Aorta (tissue), 5 donors: ENCODE measurements at places on chromosomes 2 and 18.

DNA sequence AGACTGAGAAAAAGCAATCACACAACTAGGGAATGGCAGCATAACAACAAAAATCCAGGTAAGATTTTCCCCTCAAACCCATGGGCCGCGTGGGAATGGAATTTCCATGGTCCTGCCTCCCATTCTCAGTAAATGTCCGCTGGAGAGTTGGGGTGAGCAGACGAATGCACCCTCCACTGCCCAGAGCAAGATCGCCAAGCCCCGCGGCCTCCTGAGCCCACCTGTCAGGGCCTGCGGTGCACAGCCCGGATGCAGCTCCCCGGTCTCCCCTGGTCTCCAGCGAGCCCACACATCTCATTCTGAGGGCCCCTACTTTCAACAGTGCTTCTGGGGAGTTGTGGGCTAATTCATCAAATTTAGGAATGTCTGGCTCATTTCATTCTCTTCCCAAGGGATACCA, 327.4 kb upstream of the HS6ST1 start:
- no peak overlapping the region for H3K27ac ChIP-seq
- H3K27me3 ChIP-seq, result no peaks in the 10 kb centered on the region
- no peak overlapping the region for H3K4me3 ChIP-seq
- H3K36me3 ChIP-seq, result no peaks in the 10 kb centered on the region
- DNase-seq, result peak; percentile 51

- no peaks in the 10 kb centered on the region for H3K4me1 ChIP-seq
- H3K36me3 ChIP-seq, result no peaks in the 10 kb centered on the region
- no peak for DNase-seq
- H3K4me3 ChIP-seq, result no peak overlapping the region
- H3K27ac ChIP-seq, result no peak overlapping the region
Measured at GRCh38 chr2:157625296-157625695, 3.4 kb downstream of the ACVR1C start.

DNA sequence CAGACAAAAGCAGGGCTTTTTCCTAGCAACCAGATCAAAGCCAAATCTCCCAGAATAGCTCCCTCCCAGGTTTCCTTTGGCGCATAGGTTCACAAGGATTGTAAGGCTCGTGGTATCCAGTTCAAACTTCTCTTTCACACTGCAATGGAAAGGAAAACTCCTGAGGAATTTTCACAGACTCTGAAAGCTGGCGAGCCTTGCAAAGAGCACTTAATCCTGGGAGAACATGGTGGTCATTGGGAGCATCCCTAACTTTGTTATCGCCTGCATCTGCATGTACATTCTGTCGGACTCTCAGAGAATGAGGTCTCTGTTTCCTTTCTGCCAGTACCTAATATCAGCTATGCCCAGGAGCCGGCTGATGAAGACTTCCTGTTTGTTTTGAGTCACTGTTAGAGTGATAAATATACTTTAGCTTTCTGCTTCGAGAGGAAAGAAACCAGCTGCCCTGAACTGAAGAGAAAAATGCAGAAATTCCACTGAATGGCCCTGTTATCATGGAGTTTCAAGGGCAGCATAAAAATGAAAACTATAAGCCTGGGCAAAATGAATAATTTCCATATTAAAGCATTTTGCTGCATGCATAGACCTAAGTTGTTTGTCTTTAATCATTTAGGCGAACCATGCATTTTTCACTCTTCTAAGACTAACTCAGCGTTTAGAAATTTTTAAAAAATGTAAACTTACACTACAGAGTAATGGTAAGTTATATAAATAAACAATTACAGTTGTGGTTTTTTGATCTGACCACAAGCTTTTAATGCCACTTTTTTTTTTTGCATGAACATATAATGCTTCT, 76.4 kb upstream of the ZEB2 start:
- H3K4me3 ChIP-seq, result peak overlapping the region; percentile 48
- peak overlapping the region; percentile 63 for H3K27ac ChIP-seq
- H3K36me3 ChIP-seq, result no peaks in the 10 kb centered on the region

DNA sequence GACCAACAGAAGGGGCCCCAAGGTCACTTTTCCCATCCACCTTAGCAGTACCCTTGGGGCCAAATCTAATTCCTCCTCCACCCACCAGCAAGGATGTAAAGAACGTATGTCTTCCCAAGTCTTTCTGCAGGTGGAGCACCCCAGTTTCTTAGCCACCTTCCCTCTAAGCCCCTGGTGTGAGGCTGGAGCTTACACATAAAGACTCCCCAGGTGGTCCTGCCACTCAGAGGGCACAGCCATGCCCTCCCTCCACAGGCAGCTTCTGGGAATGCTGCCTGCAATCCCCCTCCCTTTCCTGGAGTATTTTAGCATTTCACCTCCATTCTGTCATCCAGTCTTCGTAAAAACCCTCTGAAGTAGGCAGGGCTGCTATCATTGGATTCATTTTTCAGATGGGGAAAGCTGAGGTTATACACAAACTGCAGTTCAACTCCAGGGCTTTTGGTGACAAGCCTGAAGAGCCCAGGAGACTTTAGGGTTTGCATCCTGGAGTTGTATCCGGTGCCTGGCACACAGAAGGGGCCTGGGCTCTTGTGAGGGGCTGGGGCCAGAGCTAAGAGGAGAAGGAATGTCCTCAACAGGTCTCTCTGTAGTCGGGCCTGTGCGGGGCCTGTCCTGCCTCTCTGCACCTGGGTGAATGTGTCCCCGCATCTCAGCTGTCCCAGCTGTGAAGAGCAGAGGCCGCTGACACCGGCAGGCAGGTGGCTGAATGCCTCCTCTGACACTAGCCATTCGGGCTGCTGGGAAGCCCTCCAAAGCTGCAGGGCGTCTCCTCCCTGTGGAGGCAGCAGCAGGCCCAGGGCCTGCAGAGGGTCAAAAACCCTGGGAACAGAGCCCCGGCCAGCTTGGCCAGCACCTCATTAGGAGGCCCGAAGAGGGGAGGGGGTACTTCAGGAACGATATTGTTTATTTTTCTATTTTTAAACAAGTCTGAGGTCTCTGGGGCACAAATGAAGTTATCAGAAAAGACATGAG, 27.6 kb downstream of the CIB4 start:
- H3K36me3 ChIP-seq, result no peaks in the 10 kb centered on the region
- H3K4me3 ChIP-seq, result no peak overlapping the region
- H3K27me3 ChIP-seq, result no peaks in the 10 kb centered on the region
- no peak for DNase-seq
- H3K27ac ChIP-seq, result no peak overlapping the region

- no peak overlapping the region for H3K4me3 ChIP-seq
- DNase-seq, result no peak
- no peaks in the 10 kb centered on the region for H3K4me1 ChIP-seq
- no peak overlapping the region for H3K27ac ChIP-seq
- H3K27me3 ChIP-seq, result no peaks in the 10 kb centered on the region
Measured at GRCh38 chr2:203501873-203502272, 33.2 kb downstream of the RAPH1 start.

GRCh38 chr2:228869636-228870264, 401.3 kb downstream of the PID1 start:
- DNase-seq, result no peak
- no peaks in the 10 kb centered on the region for H3K4me1 ChIP-seq
- no peak overlapping the region for H3K4me3 ChIP-seq
- H3K27me3 ChIP-seq, result no peaks in the 10 kb centered on the region
- no peak overlapping the region for H3K27ac ChIP-seq

DNA sequence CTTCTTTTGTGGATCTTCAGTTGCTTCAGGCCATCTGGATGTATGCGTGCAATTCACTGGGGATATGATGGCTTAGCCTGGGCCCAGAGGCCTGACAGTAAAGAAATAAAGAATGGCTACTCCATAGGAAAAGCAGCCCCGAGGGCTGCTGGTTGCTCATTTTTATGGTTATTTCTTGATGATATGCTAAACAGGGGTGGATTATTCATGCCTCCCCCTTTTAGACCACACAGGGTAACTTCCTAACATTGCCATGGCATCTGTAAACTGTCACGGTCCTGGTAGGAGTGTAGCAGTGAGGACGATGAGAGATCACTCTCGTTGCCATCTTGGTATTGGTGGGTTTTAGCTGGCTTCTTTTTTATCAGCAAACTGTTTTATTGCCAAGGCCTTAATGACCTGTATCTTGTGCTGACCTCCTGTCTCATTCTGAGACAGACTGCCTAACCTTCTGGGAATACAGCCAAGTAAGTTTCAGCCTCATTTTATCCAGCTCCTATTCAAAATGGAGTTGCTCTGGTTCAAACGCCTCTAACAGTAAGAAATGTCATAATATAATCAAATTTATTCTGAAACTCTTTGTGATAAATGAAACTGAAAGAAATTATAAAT, 60.5 kb downstream of the DSEL start:
- no peak overlapping the region for H3K27ac ChIP-seq
- H3K36me3 ChIP-seq, result no peaks in the 10 kb centered on the region
- no peaks in the 10 kb centered on the region for H3K27me3 ChIP-seq
- no peak for DNase-seq
- H3K4me1 ChIP-seq, result no peaks in the 10 kb centered on the region
